D721Med (cell line): ENCODE measurements at places on chromosomes 1 and 21.

DNA sequence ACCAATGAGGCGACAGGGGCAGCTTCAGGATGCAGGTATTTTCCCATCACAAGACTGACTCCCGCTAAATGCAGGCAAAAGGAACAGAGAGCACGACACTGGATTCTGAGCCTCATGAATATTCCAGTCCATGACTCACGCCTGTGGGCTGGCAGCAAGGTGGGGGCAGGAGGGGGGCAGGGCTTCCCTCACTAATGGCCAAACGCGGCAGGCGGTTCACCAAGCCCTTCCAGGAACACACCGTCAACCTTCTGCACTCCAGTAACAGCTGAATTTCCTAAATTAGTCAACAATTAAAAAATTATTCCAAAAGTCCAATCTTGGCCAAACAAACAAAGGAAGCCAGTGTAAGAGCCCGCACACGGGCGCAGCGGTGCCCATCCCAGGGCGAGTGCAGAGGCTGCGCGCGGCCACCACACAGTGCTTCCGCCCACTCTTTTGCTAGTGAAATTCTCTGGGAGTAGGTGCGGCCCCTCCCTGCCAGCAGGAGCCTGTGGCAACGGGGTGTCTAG, 12.5 kb upstream of the GPR153 start:
- DNase-seq, result no peak

GRCh38 chr1:227869279-227869842, 53.9 kb downstream of the PRSS38 start:
- no peak for DNase-seq

GRCh38 chr1:116314305-116314919, 58.6 kb upstream of the ATP1A1 start:
- DNase-seq, result no peak

DNA sequence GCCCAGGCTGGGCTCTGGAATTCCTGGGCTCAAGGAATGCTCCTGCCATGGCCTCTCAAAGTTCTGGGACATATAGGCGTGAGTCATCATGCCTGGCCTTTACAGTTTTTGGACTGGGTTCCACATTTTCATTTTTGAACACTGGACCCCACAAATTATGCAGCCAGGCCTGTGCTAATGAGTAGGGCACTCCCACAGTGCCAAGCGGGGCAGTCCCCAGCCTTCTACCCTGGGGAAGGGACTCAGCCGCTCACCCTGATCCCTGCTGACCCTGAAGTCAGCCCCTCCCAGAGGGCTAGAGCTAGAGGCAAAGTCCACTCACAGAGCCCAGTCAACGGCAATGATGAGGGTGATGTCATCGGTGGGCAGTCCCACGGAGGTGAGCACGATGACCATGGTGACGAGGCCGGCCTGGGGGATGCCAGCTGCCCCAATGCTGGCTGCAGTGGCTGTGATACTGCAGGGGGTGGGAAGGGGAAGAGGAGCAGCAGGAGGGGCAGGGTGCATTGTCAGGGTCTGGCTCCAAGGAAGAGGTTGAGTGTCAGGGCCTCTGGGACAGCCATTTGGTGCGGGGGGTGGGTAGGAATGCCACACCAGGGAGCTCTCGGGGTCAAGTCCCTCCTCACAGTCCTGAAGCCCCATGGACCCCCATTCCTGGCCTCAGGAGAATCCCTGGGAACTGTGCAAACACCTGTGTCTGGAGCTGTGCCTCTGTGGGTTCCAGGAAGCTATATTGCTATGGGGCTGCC, 27.6 kb downstream of the PODN start:
- no peak for DNase-seq

DNA sequence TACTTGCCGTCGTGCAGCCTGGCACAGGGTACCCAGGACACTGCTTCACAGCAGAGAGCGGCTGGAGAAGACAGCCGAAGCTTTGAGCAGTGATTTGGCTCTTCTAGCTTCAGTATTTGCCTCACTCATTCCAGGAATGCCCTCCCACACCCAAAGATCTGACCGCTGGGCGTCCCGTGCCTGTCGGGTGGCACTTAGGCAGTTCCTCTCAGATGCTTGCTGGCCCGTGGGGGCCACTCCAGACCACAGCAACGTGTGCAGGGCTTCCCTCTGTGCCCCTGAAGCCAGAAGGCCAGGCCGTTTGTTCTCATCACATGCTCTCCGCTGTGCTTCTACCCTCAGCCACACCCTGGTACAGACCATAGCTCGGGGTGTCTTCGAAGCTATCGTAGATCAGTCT, 17.0 kb downstream of the RRP1B start:
- no peak for DNase-seq
